Muscle of leg (tissue), 16 donors: ENCODE measurements at places on chromosomes 12 and 14. TPM values are rescaled to one million over a fixed set of nuclear protein-coding genes. Genes with fewer than 3 reads are reported as not detected.
A peak's percentile ranks its signal among the peaks of the same experiment; 100 is the strongest.

- H3K36me3 ChIP-seq, result no peaks in the 10 kb centered on the region
- peaks cover 15% of the 10 kb centered on the region for H3K4me1 ChIP-seq
- peak; percentile 67 for DNase-seq
- H3K27ac ChIP-seq, result peak overlapping the region; percentile 86
These were observed 4.7 kb downstream of the FLRT2 start for GRCh38 chr14:85534458-85535293.

- no peak overlapping the region for H3K27ac ChIP-seq
- no peaks in the 10 kb centered on the region for H3K36me3 ChIP-seq
- H3K4me1 ChIP-seq, result no peaks in the 10 kb centered on the region
These were observed 131.3 kb upstream of the RAP1B start for GRCh38 chr12:68479261-68479895.

Gene ING4
- polyA plus RNA-seq, result 45.9 TPM

Gene DCN
- polyA plus RNA-seq, result 2,946 TPM

Gene TGFB3
- polyA plus RNA-seq, result 122 TPM

Gene INSM2
- not detected for polyA plus RNA-seq

DNA sequence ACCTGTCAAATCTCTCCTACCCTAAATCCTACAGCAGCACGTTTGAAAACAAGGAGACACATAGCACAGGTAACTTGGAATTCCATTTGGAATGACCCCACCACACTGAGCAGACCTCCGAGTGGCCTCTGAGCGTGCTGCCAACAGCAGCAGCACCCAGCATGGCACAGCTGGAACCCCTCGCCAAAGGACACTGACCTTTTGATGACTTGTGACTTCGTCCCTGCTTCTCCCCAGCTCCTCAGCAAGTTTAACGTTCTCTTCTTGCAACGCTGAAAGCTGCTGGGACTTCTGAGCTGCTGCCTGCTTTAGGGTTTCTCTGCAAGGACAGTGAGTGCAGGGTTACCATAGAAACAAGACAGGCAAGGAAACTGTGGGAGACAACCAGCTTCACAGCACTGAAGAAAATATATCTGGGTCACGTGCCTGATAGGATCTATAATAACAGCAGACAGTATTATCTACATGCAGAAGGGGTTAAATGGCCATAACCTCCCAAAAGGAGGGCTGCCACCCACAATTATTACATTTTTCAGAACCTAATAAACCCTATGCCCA lies 43.3 kb upstream of the VPS33A start:
- no peaks in the 10 kb centered on the region for H3K27me3 ChIP-seq
- no peak overlapping the region for H3K27ac ChIP-seq

- H3K4me3 ChIP-seq, result no peak within 1 kb of the TSS
- no peak within 1 kb of the TSS for H3K27ac ChIP-seq
- peaks cover 27% of the 10 kb centered on the region for H3K4me1 ChIP-seq
These were observed at the start of gene CIDEB for GRCh38 chr14:24307575-24308341. Gene CIDEB, minus strand, starts transcription at chr14:24307977. Its CDS starts 119 bp downstream, at chr14:24307858.

DNA sequence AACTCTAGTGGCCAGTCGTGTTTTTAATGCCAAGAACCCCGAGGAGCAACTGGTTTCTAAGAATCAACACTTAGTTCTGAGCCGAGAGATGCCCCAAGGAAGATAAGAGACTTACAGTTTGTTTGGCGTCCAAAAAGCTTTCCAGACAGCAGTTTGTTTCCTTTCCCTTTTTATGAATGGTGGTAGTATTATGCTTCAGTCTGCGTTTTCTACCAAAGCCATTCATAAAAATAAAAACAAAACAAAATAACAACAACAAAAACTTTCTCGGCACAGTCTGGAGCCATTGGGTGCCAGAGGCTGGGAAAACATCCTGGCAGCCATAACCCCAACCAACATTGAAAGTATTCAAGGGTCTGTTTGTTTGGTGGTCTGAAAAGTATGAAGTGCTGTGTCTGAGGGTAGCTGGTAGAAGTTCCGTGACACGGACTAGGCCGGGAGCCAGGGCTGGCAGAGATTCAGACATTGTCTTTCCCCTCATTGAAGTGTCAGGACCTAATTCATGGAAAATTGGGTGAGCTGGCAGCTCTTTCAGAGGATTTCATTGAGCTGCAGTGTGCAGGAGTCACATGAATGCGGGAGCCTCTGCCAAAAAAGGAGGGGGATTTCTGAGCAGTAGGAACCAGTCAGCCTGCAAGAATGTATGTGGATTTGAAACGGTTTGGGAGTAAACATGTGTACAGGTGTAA lies 124.2 kb downstream of the HMGA2 start:
- peak; percentile 96 for DNase-seq
- no peaks in the 10 kb centered on the region for H3K27me3 ChIP-seq
- peak overlapping the region; percentile 16 for H3K4me3 ChIP-seq

DNA sequence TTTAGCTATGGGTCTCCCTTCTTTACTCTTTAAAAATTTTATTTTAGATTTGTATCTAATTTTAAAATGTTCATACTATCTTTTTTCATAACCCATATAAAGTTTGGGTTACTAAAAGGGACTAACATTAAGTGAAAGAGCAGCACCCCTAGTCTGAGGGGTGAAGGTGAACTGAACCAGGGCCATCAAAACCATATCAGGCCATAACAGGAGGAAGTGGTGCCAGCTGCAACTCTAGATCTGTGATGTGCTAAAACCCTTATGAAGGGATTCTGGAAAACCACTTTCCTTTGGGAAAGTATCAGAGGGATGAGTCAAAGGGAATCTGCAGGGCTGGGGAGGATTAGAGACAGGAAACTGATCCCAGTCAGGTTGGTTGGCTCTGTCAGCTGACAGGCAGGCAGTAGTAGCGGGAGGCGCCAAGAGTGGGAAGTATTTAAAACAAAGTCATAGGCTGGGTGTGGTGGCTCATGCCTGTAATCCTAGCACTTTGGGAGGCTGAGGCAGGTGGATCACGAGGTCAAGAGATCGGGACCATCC lies 162.5 kb downstream of the PPM1H start:
- H3K27me3 ChIP-seq, result no peaks in the 10 kb centered on the region
- peaks cover 6% of the 10 kb centered on the region for H3K4me1 ChIP-seq
- no peaks in the 10 kb centered on the region for H3K36me3 ChIP-seq
- no peak overlapping the region for H3K4me3 ChIP-seq
- no peak overlapping the region for H3K27ac ChIP-seq

Gene IL31
- not detected for polyA plus RNA-seq

DNA sequence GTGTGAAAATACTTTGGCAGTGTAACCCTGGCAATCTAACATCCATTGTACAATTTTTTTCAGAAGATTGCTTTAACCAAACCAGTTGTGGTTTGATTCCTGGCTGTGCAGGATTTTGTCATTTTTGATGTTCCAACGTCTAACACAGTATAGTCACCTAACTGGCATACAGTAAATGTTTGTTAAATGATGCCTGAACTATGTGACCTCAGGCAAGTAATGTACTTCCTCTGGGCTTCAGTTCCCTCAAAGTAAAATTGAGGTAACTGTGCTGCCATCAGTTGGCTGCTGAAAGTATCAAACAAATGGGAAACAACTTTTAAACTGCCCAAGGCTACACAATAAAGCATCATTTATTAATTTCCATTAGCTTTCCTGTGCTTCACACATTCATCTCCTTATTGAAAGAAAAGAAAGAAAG lies 4.3 kb downstream of the TM7SF3 start:
- H3K4me1 ChIP-seq, result peaks cover 5% of the 10 kb centered on the region
- no peak overlapping the region for H3K27ac ChIP-seq
- H3K36me3 ChIP-seq, result no peaks in the 10 kb centered on the region
- H3K27me3 ChIP-seq, result no peaks in the 10 kb centered on the region

DNA sequence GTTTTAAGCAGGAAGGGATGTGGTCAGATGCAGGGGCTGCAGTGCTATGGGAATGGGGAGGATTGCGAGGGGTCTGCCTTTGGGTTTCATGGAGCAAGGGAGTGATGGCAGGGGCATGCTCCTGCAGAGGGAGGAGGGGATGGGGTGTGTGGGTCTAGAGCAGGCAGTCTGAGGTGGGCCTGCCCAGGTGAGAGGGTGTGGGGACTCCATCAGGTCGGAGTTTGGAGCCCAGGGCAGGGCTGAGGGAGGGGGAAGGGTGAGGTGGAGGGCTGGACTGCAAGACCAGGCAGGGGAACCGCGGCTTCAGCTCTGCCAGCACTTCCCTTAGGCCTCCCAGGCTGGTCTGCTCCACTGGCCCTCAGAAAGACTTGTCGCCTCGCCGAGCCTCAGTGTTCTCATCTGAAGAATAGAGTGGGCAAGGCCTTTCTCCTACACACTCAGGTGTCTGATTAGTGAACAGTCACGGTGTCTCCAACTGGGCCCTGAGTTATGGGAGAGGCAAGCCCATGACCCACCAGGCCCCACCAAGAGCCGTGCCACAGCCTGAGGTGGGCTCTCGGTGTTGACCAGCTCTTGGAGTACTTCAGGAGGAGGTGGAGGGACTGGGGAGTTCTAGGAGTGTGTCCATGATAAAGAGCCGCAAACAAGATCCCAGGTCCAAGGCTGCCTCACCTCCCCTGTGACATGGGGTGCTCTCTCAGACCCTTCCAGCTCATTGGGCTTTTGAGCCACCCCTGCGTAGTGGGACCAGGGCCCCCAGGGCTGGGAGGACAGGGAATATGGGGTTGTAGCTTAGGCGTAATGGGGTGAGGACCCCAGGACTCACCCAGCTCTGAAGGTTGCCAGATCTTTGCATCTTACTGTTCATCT lies 20.1 kb upstream of the KRT80 start:
- no peak overlapping the region for H3K4me3 ChIP-seq
- H3K27me3 ChIP-seq, result peaks cover 30% of the 10 kb centered on the region
- DNase-seq, result no peak
- no peaks in the 10 kb centered on the region for H3K36me3 ChIP-seq
- peaks cover 20% of the 10 kb centered on the region for H3K4me1 ChIP-seq
- no peak overlapping the region for H3K27ac ChIP-seq

DNA sequence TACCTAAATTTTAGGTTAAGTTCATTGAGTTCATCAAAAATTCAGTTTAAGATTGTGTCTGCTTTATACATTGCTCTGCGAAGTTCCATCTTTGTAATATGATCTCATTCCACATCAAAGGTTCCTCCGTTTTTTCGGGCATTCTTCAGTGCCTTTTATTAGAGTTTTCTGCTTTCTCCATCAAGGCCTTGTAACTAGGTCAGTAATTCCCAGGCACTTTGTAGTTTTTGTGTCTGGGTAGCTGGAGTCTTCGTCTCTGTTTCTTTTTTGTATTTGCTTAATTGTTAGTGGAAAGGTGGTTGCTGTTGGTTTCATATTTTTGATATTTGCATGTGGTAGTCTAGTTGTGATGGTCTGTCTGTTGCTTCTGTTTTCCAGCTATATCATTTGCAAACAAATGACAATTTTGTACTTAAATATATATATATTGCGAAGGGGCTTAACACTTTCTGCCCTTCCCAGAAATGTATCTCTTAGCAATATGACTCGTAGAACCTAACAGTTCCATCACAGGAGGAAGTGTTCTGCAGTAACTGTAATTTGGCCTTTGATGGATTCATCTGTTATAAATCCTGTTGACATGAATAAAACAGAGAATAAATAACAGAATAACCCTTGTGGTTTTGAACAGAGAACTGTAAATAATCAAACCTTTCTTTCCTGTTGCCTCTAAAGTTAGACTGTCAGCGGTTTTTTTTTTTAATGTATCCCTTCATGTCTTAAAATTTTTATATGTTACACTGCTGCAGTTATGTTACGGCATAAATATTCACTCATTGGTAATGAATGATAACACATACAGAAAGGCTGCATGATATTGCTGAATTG lies 88.4 kb upstream of the DYNC1H1 start:
- peaks cover 10% of the 10 kb centered on the region for H3K36me3 ChIP-seq
- peaks cover 10% of the 10 kb centered on the region for H3K4me1 ChIP-seq
- no peak overlapping the region for H3K4me3 ChIP-seq
- no peaks in the 10 kb centered on the region for H3K27me3 ChIP-seq
- peak; percentile 80 for DNase-seq

GRCh38 chr12:70247653-70248199 lies 4.5 kb downstream of the CNOT2 start:
- H3K27me3 ChIP-seq, result no peaks in the 10 kb centered on the region
- peaks cover 2% of the 10 kb centered on the region for H3K36me3 ChIP-seq
- no peak overlapping the region for H3K4me3 ChIP-seq
- DNase-seq, result no peak

DNA sequence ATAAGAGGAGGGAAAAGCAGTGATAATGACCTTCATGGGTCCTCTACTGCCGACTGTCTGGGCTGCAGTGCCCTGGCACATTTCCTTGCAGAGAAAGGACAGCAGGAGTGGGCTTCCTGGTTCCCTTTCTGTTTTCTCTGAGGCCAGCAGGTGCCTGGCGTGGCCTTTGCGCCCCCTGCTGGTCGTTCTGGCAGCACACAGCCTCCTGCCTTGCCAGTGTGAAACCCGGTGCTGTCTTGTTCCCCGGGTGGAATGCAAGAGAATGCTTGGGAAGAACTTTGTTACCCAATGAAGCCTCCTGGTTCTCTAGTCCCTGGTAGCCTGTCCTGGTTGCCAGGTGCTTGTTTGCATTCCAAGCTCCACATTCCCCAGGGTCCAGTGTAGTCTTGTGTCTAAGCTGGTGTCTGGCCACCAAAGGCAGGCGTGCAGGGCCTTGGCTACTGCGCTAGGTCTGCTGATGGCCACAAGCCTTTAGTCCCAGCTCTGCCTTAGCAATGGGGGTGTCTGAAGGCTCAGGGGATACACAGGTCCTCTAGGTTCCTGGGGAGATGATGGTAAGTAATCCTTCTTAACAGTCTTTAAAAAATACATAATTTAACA lies 1392.4 kb upstream of the TMEM132C start:
- H3K36me3 ChIP-seq, result no peaks in the 10 kb centered on the region
- H3K4me1 ChIP-seq, result no peaks in the 10 kb centered on the region
- no peaks in the 10 kb centered on the region for H3K27me3 ChIP-seq
- peak; percentile 41 for DNase-seq
- no peak overlapping the region for H3K27ac ChIP-seq

Gene BICD1
- 8.7 TPM for polyA plus RNA-seq

- peak; percentile 38 for DNase-seq
- H3K27ac ChIP-seq, result no peak within 1 kb of the TSS
- no peak within 1 kb of the TSS for H3K4me3 ChIP-seq
These were observed at the start of gene GDF3 for GRCh38 chr12:7695566-7696197. Gene GDF3, minus strand, starts transcription at chr12:7695775. Its CDS starts 47 bp downstream, at chr12:7695728.

DNA sequence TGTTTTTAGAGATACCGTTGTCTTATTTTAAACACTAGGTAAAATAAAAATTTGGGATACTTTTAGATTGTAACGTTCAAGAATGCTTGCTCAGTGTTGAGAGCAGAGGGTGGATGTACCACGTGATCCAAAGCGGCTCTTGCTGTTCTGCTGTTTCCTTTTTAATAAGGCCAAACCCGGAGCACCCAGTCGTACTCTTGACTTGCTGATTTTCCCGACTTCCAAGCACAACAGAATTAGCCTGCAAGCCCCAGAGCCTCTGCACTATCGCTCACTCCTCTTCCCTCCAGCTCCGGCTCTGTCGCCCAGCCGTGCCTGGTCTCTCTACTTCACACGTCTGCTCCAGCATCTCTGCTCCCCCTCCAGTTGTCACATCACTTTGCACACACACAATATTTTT lies 77.3 kb downstream of the EMP1 start:
- DNase-seq, result no peak
- no peak overlapping the region for H3K27ac ChIP-seq
- peaks cover 29% of the 10 kb centered on the region for H3K4me1 ChIP-seq
- H3K27me3 ChIP-seq, result peaks cover 4% of the 10 kb centered on the region

Gene NABP2
- 20.4 TPM for polyA plus RNA-seq

- no peak for DNase-seq
- H3K36me3 ChIP-seq, result no peaks in the 10 kb centered on the region
- H3K27me3 ChIP-seq, result no peaks in the 10 kb centered on the region
- no peak overlapping the region for H3K4me3 ChIP-seq
- H3K4me1 ChIP-seq, result no peaks in the 10 kb centered on the region
These were observed 2.6 kb downstream of the TSPAN8 start for GRCh38 chr12:71155225-71155624.

- peaks cover 47% of the 10 kb centered on the region for H3K4me1 ChIP-seq
- peak; percentile 32 for DNase-seq
- H3K4me3 ChIP-seq, result no peak overlapping the region
- H3K36me3 ChIP-seq, result no peaks in the 10 kb centered on the region
- no peak overlapping the region for H3K27ac ChIP-seq
- no peaks in the 10 kb centered on the region for H3K27me3 ChIP-seq
These were observed 127.4 kb downstream of the CALM1 start for GRCh38 chr14:90523961-90524875.

Gene ARHGEF25
- polyA plus RNA-seq, result 43.3 TPM
